ENCODE measurements at places on chromosomes 11 and 22. TPM values are rescaled to one million over a fixed set of nuclear protein-coding genes. Genes with fewer than 3 reads are reported as not detected.

Gene CDON
- total RNA-seq, result 5.6 TPM

DNA sequence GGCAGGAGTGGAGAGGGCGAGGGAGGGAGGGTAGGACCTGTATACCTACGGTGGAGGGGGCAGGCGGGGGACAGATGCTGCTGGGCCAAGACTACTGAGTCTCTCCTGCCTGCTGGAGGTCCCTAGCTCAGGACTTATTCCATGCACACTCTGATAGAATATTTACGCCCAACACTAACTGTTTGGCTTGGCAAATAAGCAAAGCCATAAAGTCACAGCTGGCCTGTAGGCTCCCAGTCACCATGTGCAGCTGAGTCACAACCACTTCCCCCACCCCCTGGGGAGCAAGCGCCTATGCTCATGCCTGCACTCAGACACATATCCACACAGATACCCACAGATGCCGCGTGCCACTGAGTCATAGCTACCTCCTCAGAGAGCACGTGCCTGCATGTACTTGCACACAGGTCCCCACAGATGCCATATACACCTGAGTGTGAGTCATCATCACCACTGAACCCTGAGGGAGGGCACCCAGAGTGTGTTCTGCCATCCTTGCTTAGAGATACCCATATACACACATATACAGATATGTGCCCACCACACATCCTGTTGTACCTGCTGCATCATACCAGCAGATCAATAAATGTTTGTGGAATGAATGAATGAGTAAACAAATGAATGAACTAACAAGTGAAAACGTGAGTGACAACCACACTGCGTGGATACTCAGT lies 95.8 kb downstream of the SWAP70 start:
- DNase-seq, result peak; percentile 82

GRCh38 chr11:22199243-22199642 lies 6.4 kb downstream of the ANO5 start:
- no peak for DNase-seq

DNA sequence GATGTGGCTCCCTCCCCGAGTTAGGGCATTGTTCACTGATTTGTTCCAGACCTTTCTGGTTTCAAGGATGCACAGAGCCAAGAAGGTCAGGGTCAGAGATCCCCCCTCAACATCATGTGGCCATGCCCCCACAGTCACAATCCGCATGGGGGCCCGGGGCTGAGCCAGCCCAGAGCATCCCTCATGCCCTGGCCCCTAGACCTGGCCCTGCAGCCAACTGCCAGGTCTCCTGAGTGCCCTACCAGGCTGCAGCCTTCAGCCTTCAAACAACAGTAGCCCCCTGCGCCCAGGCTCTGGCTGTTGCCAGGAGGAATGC lies 142.4 kb downstream of the CRYBB2 start:
- no peak for DNase-seq

DNA sequence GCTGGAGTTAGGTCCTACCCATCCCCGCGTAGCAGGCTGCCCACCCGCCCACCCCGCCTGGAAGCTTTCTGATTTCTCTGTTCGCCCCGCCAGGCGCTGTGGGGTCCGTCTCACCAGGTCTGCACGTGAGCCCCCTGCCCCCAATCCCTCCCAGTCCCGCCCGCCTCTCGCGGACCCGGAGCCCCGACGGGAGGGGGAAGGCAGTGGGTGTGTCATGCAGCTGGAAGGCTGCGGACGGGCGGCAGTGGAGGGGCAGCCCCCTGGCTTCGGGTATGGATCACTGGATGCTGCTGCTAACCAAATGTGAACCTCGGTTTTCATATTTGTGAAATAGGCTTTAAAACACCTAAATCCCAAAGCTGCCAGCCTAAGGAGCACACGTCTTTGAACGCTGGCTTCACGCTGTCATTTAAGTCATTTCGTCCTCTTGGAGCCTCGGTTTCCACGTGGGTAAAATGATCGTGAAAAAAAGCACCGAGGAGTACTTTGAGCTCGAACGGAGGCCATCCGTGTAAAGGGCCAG lies 568 bp upstream of the BIK start:
- DNase-seq, result no peak

- no peak for DNase-seq
These were observed 42.0 kb upstream of the LIPT2 start for GRCh38 chr11:74535371-74536160.

DNA sequence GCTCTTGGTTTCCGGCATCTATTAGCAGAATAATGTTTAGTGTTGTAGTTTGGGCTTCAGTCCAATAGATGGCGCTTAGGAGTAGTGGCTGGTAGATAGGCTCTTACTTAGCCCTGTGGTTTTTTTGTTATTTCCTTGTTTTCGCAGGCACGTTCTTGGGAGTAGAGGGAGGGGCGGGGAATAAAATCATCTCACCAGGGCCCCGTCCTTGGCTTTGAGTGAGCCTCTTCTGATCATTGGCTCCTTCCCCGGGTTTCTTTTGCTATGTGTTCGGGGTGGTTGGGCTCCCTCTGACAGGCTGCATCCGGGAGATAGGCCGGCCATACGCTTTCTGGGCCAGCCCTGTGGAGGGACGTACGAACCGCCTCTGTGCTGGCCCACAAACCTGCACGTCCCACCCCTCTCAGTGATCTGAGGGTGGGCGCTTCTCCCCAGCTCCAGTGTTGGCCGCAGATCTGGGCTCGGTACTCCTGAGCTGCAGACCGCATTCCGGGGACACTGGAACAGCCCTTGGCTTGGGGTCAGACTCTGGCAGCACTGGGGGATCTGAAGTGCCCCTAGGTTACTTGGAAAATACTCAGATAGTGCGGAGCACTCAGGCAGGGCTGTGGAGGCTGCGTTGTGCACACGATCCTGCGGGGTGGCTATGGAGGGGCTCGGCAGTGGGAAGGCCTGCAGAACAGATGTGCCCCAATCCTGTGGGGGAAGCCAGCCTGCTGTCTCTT lies 217.0 kb downstream of the DYNC2H1 start:
- DNase-seq, result peak; percentile 69

DNA sequence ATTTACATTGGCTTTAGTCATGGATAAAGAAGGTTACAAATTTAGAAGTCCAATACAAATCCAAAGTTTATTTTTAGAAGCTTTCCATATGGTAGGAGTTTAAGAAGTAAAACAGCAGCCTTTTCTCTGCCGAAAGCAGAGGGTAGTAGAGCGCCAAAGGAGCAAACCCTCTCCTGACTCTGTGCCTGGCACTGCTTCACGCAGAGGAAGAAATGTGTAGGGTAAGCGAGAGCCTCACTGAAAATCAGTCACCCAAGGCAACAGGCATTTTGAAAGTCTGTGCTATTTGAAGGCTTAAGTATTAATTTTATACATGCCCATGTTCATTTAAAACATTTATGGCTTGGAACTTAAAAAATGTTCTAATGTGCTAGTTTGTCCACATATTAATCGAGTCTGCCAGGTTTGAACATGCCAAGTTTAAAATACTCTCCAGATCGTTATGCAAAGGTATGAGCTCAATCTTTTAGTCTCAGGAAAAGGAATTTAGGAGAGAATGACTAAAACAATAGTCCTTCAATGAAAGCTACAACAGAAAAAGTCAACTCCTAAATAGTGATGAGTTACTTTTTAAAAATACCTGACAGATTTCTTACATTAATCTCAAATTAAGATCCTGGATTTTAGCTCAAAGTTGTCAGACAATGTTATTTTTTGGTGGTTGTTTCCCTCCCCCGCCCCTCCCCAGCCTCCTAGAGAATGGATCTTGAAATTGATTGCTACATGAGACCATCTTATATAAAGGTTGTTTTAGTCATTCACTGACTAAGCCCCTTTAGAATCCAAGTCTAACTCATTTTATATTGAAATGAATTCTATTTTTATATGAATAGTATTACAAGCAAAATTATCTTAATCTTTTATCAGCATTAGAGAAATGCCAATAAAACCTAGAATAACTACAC lies 38.7 kb downstream of the MRTFA start:
- no peak for DNase-seq

DNA sequence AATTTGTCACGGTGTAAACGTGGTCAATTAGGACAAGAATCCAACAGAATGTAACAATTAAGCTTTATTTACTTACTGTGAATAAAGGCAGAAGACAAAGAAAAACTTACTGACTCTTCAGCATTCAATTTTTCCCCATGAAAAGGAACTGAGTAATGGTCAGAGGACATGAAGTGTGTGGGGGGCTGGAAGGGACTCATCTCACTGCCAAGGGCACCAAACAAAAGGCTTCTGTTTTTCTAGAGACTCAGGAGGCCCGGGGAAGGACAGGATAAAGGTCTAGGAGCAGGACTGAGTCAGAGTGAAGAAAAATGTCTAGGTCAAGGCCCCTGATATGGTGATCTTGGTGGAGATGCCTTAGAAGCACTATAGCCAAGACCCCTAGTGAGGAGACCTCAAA lies 564.2 kb upstream of the ANO5 start:
- DNase-seq, result no peak

GRCh38 chr11:109745996-109746625 lies 324.1 kb downstream of the C11orf87 start:
- no peak for DNase-seq

GRCh38 chr11:82043316-82043715 lies 690.3 kb downstream of the FAM181B start:
- no peak for DNase-seq

- no peak for DNase-seq
These were observed 144.6 kb downstream of the WT1 start for GRCh38 chr11:32290783-32291182.
